ELR (cell line): ENCODE measurements at places on chromosomes 11 and 22.

DNA sequence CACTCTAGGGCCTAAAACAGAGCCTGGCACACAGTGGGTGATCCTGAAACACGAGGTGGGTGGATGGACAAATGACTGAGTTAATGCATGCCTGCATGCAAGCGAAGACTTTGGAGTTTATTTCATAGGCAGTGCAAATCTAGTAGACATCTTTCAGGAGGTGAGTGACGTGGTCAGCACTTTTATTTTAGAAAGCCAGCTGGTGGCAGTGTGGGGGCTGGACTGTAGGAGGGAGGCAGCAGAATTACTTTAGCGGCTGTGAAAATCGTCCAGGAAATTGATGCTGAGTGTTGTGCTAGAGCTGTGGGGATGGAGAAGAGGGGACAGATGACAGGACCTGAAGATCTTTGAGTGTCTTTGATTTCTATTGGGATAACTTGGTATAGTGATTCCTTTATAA, 47.1 kb downstream of the BMAL1 start:
- DNase-seq = no peak

DNA sequence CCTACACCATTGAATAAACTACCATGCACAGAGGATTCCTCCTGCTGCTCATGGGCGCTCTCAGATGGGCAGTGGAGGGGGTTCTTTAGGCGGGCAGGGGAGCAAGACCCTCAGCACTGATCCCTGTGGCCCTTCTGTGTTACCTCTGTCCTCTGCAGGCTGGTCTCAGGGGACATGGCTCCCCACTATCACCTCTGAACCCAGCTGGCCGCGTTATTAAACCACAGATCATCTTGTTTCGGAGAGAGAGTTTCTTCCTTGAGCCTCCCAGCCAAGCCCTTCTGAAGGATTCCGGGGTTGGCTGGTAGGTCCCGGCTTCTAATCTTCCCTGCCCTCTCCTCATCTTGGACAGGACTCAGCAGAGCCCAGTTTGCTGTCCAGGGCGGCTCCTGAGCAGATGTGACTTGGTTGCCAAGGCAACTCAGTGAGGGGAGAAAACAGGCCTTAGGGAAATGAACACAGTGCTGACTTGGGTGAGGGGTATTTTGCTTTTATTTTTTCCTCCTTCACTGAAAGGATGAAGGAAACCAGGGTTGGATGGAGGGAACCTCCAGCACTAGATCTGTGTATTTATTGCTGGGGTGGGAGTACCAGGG, 13.3 kb downstream of the APOL3 start:
- no peak for DNase-seq

DNA sequence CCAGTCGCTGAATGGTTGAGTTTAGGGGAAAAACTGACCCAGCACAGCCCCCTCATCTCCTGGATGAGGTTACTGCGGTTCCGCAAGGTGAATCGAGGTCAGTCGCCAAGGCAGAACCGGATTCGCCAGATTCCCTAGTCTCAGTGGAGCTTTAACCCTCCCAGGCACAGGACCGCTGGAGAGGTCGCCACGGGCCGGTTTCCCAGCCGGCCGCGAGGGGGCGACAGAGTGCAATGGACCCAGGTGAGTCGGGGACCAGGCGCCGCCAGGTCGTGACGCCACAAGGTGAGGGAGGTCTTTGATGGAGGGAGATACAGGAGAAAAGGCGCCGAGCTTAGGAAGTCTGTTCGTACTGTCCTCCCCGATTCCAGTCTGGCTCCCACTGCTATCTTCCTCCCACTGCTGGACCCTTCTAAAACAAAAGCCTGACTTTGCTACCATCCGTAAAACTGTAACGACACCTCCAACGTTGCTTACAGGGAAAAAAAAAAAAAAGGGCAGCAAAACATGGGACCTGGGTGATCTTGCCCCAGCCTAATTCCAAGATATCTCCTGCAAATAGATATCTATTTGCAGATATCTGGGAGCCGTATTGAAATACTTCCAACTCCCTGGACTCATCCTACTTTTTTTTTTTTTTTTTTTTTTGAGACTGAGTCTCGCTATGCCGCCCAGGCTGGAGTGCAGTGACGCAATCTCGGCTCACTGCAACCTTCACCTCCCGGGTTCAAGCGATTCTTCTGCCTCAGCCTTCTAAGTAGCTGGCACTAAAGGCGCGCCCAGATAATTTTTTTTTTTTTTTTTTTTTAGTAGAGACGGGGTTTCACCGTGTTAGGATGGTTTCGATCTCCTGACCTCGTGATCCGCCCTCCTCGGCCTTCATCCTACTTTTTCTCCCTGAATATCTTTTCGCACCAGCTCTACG, 1.4 kb upstream of the GGA1 start:
- peak; percentile 67 for DNase-seq

DNA sequence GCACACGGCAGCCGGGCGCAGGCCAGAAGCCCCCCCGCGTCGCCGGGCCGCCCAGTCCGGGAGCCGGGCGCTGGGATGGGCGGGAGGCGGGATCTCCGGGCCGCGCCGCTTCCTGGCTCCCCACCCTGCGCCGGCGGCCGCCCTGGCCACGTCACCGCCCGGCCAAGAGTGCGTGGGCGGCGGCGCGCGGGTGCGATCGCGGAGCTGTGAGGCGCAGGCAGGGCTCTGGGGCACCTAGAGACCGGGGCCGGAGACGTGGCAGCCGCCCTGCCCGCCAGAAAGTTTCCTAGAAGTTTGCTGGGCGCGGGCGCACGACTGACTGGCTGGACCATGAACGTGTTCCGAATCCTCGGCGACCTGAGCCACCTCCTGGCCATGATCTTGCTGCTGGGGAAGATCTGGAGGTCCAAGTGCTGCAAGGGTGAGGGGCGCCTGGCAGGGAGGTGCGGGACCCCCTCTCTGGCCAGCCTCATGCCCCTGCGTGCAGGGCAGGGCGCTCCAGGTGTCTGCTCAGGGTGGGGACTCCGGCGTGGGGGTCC, at the start of gene KDELR3:
Gene KDELR3 (plus strand): TSS at position 193 of the 539 bp plus-strand sequence. CDS start 138 bp downstream, at position 331.
- DNase-seq = peak; percentile 85

GRCh38 chr11:119446434-119446833, 23.5 kb upstream of the THY1 start:
- DNase-seq = no peak

GRCh38 chr22:43867839-43868635, 5.7 kb upstream of the SULT4A1 start:
- DNase-seq = peak; percentile 61

- no peak for DNase-seq
Measured at GRCh38 chr11:16745950-16746605, 7.6 kb downstream of the C11orf58 start.

DNA sequence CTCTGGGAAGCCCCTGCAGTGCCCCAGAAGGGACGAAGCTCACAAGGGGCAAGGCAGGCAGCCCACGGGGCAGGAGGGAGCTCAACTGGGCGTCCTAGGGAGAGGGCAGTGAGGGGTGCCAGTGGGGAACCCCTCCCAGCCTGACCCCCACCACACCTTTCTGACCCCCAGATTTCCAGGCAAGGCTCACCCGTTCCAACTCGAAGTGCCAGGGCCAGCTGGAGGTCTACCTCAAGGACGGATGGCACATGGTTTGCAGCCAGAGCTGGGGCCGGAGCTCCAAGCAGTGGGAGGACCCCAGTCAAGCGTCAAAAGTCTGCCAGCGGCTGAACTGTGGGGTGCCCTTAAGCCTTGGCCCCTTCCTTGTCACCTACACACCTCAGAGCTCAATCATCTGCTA, 15.7 kb downstream of the CD5 start:
- no peak for DNase-seq

- no peak for DNase-seq
Measured at GRCh38 chr11:11336664-11337063, 16.4 kb downstream of the CSNK2A3 start.

DNA sequence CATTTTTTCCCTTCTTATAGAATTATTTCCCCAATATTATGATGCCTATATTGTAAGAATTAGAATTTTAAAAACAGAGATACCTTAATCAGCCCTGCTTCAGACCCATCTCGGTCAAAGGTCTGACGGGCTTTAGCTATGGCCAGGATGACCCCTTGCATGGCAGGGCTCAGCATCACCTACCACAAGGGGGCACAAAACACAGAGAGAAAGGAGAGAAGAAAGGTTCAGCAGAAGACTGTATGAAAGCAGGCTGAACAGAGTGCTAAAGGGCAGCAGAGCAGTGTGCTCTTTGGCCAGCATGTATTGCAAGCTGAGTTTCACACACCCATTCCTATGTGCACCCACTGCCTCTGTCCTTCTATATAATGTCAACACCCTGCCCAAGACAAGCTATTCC, 26.8 kb downstream of the CLDN25 start:
- peak; percentile 47 for DNase-seq

GRCh38 chr11:65262776-65263175, 1.0 kb downstream of the POLA2 start:
- peak; percentile 26 for DNase-seq

- no peak for DNase-seq
Measured at GRCh38 chr22:37375801-37376200, 51.5 kb downstream of the ELFN2 start.

DNA sequence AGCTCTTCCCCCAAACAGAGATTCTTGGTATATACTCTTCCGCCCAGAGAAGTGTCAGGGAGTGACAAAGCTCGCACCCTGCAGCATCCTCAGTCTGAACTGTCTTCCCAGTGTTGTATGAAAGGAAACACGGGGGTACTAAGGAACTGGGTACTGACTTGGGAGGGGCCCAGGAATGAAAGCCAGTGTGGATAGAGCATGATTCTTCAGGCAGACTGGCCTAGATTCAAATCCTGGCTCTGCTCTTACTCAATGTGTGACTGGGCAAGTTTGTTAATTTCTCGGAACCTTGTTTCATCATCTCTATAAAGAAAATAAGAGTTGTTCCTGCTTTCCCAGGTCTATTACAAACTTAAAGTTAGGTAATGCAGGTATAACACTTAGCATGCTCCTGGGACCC, 266.0 kb upstream of the NARS2 start:
- DNase-seq = no peak
